ENCODE measurements at places on chromosomes 2 and 18.

DNA sequence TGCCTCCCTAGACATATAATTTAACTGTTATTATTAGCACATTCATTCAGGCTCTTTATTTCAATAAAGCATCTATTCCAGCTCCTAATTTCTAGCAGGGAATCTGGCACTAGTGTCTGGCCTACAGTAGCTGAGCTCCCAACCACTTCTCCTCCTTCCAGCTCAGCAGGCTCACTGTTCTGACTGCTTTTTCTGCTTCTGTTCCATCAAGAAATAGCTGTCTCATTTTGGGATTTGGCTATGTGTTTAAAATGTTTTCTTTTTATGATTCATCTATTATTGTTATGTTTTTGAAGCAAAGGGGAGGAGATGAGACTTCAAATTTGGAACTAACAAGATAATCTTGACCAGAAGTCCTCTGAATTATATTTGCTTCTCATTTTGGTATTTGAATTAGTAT is 172.7 kb upstream of the SMAD7 start:
- no peak for DNase-seq

DNA sequence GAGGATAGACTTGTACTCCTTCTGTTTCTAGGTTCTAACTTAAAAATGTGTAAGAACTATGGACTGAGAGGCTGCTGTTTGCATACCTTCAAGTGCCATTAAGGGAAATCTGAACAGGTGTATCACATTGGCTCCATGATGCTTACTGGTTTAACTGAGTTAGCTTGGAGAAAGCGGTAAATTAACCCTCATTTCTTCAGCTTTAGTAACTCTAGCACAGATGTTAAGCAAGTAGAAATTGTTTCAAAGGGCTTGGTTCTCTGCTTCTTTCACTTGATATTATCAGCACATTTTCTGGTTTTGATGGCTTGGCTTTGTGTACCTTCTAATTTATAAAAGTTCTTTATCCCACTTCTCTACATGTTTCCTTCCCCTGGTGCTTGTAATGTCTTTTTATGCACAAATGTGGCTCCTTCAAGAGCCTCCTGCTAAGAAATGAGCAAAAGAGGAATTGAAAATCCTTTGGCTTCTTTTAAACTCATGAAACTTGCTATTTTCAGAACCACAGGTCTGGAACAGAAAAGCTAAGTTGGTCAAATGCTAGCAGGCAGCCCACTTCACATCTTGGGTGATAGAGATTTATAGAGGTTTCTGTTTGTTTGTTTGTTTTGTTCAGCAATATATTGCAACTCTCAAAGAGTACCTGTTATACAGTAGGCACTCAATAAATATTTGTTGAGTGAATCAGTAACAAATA is 249.9 kb upstream of the THUMPD2 start:
- peak; percentile 54 for DNase-seq

GRCh38 chr2:105780606-105781005 is 35.9 kb downstream of the NCK2 start:
- DNase-seq = no peak

GRCh38 chr2:39059366-39059952 is 61.4 kb downstream of the SOS1 start:
- DNase-seq = peak; percentile 43

DNA sequence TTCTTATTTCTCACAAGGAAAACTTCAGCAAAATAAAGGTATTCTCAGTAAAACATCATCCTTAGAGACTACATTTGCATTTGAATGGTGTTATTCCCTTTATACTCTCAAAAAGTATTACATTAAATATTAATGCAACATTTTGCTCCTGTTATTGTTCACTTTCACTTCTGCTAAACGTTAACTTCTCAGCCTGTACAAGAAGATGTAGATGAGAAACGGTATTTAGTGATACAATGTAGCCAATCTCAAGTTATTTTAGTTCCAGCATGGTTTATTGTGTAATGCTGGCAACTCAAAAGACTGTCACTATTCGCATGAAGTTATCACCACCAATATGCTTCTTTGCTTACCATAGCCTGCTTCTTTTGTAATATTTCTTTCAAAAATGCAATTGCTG is 514.1 kb downstream of the CPS1 start:
- no peak for DNase-seq

- DNase-seq = no peak
These were observed 897.2 kb downstream of the TSN start for GRCh38 chr2:122652670-122653069.

DNA sequence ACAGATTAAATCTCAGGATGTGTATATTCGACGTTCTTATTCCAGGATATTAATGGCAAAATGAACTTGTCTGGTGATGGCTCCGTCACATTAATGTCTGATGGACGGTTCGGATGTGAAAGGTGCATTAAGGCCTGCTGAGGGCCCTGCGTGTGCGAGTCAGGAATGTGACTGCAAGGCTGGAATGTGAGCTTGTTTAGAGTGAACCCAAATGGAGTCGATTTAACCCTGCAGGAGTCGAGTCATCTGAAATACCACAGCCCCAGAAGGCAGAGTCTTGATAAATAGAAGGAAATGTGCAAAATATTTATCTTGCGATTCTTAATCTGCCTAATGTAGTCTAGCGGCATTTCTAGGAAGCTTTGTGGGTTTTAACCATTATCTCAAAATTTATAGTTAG is 44.3 kb downstream of the RDH14 start:
- no peak for DNase-seq

DNA sequence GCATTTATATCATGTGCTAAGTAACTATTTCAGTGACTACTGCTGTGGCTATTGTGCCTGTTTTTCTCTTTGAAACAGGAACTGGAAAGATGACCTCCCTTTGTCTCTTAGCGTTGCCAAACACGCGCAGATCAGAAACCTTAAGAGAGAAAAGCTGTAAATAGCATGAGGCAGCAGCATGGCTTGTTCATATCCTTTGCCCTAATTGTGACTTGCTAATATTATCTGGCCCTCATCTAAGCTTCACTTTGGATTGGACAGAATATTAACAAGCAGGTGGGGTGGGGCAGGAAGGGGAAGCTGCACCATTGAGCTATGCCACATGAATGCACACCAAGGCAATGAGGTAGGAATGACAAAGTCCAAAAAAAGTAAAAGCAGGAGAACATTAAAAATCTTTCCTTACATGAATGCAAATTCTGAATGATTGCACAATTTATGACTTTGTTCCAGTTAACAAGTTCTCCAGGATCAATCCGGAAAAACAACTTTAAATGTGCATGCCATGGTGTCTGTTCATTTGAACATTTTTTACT is 128.4 kb downstream of the IRS1 start:
- DNase-seq = no peak

- DNase-seq = no peak
These were observed 11.4 kb downstream of the ARL6IP6 start for GRCh38 chr2:152729844-152730243.

GRCh38 chr18:28718696-28719095 is 541.8 kb upstream of the CDH2 start:
- DNase-seq = no peak

DNA sequence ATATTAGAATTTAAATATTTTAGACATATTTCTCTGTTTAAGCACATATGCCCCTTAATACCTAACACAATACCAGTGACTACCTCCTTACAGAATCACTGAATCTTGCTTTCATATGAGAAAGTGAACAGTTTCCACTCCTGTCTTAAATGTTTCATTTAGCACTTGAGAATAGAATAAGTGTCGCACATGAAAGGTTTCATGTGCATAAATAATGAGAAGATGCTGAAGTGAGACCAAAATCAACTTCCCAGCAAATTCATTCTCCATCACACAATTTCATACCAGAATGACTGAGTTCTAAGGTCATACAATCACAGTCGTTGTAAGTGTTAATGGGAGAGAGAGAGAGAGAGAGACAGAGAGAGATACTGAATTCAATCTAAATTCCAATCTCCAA is 51.2 kb downstream of the ATIC start:
- no peak for DNase-seq

GRCh38 chr18:160831-161570 is 2.6 kb downstream of the USP14 start:
- no peak for DNase-seq

- DNase-seq = no peak
These were observed 7.3 kb upstream of the CXCR4 start for GRCh38 chr2:136125236-136125635.

GRCh38 chr18:31245820-31246219 is 72.1 kb upstream of the DSG1 start:
- DNase-seq = no peak
